ENCODE measurements at places on chromosomes 2 and 18.

DNA sequence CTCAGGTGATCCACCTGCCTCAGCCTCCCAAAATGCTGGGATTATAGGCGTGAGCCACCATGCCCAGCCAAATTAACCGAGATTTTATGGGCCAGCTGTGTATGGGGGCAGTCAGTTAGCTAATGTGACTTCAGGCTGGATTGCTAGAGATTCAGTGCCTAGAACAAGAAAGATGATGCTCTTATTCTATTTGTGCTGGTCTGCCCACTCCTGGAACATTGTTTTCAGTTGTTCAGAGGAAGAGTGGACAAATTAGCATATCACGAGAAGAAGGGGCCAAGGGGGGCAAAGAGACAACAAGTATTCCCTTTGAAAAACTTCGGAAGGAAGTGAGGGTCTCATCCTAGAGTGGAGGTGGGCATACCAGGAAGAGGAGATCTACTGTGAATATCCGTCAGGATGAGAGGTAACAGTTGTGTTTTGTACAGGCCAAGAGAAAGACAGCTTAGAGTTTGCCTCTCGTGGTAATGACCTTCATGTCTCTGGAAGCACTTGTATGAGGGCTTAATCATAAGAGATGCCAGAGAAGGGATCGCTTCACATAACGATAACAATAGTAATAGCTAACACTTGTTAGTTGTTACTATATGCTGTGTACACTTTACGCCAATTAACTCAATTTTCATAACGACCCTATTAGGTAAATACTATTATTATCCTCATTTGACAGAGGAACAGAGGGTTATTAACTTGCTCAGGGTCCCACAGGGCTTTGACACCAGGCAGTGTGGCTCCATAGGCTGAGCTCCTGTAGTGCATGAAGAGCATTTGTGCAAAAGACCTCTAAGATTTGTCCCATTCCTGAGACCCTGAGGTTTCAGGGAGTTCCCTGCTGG lies 138.3 kb downstream of the DDX1 start:
- DNase-seq = no peak

DNA sequence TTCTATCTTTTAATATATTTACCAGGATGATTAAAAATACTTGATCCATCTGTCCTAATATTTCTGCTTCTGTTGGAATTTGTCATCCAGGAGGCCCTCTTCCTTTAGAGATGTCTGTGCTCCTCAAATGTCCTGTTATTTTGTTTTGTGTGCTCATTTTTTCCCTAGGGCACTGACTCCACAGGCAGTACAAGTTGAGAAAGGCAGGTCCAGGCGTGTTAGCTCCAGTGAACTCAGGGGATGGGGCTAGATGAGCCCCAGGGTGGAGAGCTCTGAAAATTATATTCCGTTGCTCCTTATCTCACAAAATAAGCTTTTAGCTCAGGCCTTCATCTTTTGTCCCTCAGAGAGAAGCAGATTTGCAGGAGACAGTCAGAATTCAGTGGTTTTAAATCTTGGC lies 105.7 kb downstream of the SLC4A3 start:
- no peak for DNase-seq

DNA sequence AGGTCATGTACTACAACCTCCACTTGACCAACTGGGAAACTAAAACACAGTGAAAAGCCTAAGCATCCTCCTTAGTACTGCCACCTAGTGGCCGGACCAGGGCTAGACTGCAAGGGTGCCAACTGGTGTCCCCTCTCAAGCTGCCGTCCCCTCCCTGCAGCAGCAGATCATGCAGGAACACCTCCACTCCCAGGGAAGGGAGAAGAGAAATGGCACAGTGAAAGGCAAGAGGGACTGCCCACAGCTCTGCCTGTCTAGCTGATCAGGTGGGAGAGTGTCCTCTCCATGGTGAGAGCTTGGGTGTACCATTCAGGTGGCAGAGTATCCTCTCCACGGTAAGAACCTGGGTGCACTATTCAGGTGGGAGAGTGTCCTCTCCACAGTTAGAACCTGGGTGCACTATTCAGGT lies 78.1 kb downstream of the AAK1 start:
- no peak for DNase-seq

DNA sequence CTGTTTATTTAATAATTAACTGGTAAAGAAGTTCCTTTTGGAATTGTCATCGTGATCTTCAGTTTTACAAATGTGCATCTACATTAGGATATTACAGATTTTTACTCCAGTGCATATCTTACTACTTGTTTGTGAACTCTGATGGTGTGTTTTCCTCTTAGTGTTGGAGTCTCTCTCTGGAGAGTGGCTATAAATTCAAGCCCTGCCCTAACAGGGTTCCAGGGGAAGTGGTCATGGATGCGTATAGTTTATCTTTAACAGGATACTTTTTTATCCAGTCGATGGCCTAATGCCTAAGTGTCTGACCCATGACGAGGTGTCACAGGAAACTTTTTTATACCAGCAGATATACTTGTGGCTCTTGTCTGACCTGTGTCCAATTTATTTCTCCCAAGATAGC lies 75.4 kb downstream of the CHN1 start:
- no peak for DNase-seq

- DNase-seq = no peak
Measured at GRCh38 chr2:15311926-15312325, 249.2 kb downstream of the NBAS start.

DNA sequence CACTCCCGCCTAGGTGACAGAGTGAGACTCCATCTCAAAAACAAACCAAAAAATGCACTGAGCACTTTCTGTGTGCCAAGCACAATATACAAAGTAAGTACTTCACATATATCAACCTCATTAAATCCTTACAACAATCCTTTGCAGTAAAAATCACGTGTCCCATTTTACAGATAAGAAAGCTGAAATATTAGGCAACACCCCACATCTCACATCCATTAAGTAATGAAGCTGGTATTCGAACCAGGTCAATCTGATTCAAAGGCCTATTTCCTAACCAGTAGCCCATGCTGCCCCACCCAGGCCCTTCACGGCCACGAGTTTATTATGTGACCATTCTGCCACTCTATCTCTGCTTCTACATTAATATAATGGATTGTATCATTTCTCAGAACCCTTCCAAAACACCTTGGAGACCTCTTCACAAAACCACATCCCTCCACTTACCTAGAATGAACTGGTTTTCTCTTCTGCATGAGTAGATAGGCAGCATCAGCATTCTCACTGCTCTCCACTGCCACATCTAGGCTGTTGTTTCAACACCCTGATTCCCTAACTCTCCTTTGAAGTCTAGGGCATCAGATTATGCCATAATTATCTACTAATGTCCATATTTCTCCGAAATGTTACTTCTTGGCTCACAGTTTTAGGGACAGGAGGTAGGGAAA lies 3.1 kb upstream of the EXOC6B start:
- no peak for DNase-seq

GRCh38 chr2:28833740-28834470 lies 23.3 kb downstream of the SPDYA start:
- DNase-seq = no peak

- no peak for DNase-seq
Measured at GRCh38 chr18:78169174-78169864, 810.3 kb upstream of the SALL3 start.

GRCh38 chr2:202541137-202541536 lies 93.6 kb upstream of the FAM117B start:
- DNase-seq = no peak

DNA sequence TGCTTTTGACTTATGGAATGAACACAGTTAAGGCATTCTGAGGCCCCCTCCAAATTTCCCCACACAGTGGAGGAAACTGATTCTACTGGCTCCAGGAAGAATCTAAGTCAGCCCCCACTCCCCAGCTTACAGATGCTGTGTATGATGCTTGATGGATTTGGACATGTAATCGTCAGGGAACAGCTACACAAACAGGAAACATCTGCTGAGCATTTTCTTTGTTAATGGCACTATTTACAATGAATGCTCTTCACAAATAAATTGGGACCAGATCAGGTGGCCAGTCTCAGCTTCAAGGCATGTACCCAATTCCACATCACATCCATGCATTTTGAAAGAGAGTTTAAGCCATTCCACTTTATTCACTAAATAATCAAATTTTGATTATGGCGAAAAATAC lies 562.3 kb downstream of the SOX11 start:
- DNase-seq = no peak

DNA sequence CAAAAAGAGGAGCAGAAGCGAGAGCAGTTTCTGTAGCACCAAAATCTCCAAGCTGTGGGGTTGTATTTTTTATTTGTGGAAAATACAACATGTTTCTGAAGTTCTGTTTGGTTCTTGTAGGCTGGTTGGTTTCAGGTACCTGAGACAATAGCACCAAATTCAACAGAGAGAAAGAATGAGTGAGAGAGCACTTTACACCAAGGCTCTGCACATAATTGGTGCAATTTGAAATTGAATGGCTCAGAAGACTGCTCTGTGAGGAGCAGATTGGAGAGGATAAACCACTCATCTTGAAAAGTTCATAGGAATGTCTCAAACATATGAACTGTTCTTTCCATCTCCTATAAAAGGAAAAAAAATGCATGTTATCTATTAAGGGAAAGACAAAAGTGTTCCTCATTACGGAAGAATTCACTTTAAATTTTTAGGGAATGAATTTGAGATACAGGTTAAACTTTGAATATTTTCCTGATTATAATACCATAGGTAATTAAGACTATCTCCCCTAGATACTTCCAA lies 175.1 kb downstream of the ATAD2B start:
- no peak for DNase-seq

DNA sequence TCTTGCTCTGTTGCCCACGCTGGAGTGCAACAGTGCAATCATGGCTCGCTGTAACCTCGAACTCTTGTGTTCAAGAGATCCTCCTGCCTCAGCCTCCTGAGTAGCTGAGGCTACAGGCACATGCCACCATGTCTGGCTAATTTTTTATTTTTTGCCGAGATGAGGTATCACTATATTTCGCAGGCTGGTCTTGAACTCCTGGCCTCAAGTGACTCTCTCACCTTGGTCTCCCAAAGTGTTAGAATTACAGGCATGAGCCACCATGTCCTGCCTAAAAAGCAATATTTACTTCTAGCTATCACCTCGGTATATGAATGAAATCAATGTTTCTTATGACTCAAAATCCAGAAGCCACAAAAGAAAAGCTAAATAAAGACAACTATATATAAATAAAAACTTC lies 2.2 kb downstream of the BUB1 start:
- no peak for DNase-seq

DNA sequence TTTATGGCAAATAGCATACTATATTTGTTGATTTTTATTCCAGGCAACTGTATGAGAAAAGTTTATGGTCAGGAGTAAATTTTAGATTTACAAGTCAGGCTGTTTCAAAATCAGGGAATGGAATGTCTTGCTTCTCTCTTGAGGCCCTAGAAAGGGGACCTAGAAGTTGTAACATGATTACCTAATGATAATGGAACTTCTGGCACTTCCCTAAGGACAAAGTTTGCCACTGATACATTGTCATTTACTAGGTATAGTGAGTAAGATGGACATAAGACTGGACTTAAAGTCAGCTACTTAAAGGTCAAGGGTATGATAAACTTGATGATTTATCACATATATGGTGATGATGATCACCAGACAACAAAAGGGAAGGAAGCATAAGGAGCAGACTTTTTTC lies 103.3 kb upstream of the VRK2 start:
- no peak for DNase-seq

GRCh38 chr2:43407935-43408334 lies 181.5 kb upstream of the ZFP36L2 start:
- no peak for DNase-seq

GRCh38 chr2:149330127-149331022 lies at the start of gene LYPD6:
TSS of gene LYPD6 (plus strand) at chr2:149330587. CDS start at chr2:149437709, 107,122 bp downstream.
- DNase-seq = peak; percentile 75

DNA sequence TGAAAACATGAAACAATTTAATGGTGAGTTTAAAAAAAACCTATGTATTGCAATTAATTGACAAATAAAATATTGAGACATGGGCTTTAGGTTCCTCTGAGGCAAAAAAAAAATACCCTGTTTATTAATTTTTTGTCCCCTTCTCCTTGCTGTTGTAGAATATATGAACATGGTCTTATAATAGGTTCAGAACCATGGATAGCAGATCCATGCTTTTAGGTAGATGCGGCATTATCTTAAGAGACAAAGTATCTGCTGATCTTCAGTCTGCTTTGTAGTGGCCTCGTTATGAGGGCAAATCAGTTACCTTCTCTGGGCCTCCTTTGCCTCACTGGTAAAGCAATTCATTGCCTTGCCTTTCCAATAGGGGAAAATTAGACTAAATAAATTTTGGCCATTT lies 850.7 kb downstream of the NRXN1 start:
- DNase-seq = no peak

- DNase-seq = no peak
Measured at GRCh38 chr2:182379241-182379640, 47.6 kb downstream of the PDE1A start.

GRCh38 chr2:66496670-66497420 lies 61.9 kb downstream of the MEIS1 start:
- DNase-seq = no peak

- DNase-seq = no peak
Measured at GRCh38 chr2:72793798-72794440, 31.9 kb downstream of the EXOC6B start.

DNA sequence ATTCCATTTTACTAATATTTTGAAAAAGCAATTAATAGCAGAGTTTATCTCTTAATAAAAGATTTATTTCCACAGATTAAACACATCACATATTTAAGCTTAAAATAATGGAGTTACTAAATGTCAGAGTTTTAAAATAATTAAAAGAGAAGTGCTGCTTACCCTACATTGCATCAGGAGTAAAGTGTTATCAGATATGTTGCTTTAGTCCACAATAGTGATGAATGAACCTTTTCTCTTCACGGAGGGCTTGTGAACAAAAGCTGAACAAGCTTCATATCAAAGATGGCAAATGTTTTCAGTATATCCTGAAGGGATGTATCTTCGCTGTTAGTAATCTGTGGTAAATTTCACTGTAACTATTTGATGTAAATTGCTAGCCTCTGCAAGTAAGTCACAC lies 69.4 kb upstream of the TTC27 start:
- DNase-seq = no peak

DNA sequence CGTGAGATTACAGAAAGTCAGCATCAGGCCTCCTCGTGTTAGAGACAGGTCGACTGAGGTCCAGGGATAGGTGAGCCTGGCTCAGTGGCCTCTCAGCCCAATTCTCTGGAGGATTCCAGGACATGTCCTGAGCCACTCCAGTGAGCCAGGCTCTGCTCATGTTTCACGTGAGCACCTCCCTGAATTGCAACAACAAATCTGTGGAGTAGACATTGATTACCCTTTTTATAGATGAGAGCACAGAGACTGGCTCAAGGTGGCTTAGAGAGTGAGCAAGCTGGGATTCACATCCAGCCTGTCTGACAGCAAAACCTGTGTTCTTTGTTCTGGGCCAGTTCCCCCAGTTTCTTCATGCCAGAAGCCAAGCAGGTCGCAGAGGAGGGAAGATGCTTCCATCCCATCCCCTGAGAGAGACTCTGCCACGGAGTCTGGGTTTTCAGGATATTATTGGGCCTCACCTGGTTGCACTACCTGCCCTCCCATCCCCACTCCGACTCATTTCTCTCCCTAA lies 46.4 kb downstream of the HS1BP3 start:
- peak; percentile 19 for DNase-seq

DNA sequence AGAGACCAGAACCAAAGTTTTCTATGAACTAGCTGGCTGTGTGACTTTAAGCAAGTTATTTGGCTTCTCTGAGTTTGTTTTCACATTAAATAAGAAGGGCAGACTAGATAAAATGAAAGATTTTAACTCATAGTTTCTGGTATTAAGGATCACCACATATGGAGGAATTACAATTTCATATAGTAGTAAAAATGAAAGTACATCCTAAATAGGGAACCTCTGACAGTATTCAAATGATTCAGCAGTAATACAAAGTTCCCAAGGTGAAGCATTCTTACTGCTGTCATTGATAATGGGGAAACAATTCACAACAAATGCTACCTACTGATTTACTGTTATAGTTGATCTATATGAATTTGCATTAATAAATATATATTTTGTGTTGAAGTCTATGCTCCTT lies 170.3 kb upstream of the VRK2 start:
- DNase-seq = no peak
